ENCODE measurements at places on chromosomes 4 and X.

DNA sequence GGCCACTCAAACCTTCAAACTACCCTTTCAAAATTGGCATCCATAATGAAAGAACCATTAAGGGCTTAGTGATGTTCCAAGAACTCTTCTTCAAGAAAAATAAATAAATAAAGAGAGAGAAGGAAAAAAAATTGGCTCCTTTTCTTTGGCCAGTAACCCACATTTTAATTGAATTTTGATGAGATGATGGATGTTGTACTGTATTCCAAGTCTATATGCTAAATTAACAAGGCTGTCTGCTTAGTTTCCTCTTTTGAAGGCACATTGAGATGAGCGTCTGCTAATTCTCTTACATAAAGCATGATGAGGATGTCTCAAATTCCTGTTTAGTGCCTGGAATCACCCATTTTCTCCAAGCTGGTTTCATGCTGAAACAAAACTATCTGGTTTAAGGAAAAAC is 33.4 kb downstream of the PHOX2B start:
- DNase-seq = no peak

- no peak for DNase-seq
These were observed 64.2 kb upstream of the ADRA2C start for GRCh38 chr4:3701736-3702560.

DNA sequence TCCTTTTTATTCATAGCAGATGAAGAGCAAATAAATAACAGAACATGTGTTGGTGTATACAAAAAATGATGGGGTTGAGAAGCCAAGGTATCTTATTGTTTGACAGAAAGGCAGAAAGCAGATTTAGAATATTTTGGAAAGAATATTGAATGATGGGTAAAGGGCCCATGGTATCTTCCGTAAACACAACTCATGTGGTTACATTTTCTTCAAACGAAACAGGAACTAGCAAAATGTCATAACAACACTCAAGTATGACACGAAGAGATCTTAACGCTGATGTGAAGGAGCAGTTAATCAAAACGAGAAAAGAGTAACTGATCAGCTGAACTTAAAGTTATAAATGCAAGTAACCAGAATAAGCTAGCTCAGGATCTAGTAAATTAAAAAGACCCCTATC is 195.7 kb upstream of the GK2 start:
- DNase-seq = no peak

DNA sequence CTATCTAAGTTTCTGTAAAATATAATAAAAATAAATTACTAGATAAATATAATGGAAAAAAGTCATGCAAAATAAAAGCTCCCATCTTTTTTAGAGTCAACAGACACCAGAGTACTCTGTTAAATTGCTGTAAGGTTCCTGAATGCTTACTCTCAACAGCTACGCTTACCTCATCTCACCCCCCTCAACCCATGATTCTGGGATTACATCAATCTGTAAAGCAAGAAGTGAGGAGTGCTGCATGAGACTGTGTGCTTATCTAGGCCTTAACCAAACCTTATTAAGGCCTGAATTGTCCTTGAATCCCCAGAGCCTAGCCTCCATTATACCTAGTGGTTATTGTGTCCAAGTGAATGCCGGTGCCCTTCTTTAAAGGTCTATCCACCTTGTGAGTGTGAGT is 735.8 kb downstream of the RPA4 start:
- DNase-seq = no peak

DNA sequence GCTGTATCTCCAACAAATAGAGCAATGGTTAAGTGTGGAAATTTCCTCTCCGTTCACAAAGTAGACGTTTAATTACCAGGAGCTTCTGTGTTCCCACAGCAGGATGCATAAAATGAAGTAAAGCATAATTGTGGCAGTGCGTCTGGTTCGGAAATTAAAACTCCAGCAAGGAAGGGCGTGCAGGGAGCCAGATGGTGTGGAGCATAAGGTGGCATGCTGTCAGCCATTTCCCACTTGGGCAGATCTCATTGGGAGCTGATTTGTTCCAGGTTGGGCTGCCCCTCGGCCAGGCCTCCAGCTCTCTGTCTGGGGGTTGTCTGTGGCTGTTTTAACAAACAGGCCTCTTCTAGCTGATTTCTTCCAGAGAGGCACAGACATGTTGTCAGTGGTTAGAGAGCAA is 182.1 kb upstream of the CLNK start:
- no peak for DNase-seq

- no peak for DNase-seq
These were observed 16.0 kb downstream of the RAB40A start for GRCh38 chrX:103503163-103503852.

GRCh38 chr4:3711183-3712111 is 54.7 kb upstream of the ADRA2C start:
- no peak for DNase-seq

DNA sequence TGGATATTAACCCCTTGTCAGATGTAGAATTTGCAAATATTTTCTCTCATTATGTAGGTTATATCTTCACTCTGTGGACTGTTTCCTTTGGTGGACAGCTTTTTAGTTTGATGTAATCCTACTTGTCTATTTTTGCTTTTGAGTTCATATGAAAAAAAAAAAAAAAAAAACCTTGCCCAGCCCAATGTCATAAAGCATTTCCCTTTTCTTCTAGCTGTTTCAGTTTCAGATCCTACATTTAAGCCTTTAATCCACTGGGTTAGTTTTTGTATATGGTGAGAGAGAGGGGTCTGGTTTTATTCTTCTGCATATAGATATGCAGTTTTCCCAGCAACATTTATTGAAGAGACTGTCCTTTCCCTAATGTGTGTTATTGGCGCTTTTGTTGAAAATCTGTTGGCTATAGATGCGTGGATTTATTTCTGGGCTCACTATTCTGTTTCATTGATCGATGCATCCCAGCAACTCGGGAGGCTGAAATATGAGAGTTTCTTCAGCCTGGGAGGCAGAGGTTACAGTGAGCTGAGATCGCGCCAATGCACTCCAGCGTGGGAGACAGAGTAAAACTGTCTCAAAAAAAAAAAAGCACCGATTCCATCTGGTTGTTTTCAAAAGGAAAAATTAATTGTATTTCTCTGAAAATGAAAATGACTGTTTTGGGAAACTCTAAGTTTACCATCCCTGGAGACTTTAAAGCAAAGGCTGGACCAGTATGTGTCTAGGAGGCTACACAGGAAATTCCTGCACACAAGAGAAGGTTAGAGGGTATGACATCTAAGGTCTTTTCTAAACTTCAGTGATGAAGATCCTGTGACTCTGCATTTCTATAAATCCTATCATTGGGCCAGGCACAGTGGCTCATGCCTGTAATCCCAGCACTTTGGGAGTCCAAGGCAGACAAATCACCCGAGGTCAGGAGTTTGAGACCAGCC is 35.6 kb downstream of the STEEP1 start:
- DNase-seq = no peak

DNA sequence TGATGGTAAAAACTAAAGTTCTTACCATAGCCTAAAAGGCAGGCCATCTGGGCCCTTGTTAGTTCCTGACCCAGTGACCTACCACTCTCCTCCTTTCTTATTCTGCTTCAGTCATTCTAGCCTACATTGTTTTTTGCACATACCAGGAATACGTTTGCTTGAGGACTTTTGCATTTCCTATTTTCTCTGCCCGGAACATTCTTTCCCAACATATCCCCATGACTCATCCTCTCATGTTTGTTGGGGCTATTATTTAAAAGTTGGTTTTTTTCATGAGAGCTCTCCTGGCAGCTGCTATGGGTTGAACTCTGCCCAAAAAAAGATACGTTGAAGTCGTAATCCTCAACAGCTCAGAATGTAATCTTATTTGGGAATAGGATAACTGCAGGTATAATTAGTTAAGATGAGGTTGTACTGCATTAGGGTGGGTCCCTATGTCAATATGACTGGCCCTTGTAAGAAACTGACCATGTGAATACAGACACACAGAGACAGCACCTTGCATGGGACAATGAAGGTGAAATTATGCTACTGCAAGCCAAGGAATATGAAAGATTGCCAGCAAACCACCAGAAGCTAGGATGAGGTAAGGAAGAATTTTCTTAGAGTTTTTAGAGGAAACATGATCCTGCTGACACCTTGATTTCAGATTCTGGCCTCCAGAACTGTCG is 138.3 kb upstream of the PDHA2 start:
- DNase-seq = no peak

GRCh38 chr4:11843340-11843739 is 414.6 kb upstream of the HS3ST1 start:
- no peak for DNase-seq

DNA sequence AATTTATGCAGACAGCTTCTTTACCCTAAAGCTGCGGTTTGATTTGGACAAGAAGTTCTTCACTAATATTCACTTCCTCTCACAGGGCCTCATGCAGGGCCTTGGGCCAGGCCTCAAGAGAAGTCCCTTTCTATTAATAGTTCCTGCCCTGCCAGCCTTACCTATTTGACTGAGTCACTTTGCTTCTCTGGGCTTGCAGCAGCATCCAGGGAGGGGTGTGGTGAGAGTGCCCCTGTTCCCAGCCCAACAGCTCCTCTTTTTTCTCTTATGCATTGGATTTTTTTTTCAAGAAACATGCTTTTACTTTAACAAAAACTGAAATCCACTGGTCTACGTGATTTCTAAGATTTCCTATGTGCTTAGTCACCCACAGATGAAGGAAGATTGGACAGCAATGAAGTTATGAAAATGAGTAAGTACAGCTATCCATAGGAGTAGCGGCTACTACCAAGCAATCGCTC is 26.7 kb downstream of the FAM156B start:
- no peak for DNase-seq
